IPS-NIHi11 (cell line): ENCODE measurements at places on chromosomes 13 and 19.

GRCh38 chr19:3145909-3146676, 10.3 kb downstream of the GNA15 start:
- no peak for DNase-seq

- no peak for DNase-seq
These were observed 85.7 kb upstream of the MBNL2 start for GRCh38 chr13:97136418-97136817.

GRCh38 chr19:21569494-21569865, 64.1 kb downstream of the ZNF429 start:
- DNase-seq: no peak

DNA sequence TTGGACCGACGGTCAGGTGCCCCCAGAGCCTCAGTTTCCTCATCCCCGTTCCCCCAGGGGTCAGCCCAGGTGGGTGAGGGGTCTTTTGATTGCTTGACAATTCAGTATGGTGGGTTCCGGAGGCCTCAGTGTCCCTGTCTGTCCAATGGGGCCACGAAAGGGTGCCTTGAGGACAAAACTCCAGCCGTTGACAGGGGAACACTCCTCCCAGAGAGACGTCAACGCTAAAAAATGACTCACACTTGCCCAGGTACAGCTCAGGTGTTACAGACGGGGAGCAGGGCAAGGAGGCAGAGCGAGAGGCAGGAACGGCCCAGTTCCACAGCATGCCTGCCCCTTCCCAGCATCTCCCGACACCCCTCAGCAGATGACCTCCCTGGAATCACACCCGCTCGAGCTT, 1.8 kb downstream of the TNFAIP8L1 start:
- no peak for DNase-seq

DNA sequence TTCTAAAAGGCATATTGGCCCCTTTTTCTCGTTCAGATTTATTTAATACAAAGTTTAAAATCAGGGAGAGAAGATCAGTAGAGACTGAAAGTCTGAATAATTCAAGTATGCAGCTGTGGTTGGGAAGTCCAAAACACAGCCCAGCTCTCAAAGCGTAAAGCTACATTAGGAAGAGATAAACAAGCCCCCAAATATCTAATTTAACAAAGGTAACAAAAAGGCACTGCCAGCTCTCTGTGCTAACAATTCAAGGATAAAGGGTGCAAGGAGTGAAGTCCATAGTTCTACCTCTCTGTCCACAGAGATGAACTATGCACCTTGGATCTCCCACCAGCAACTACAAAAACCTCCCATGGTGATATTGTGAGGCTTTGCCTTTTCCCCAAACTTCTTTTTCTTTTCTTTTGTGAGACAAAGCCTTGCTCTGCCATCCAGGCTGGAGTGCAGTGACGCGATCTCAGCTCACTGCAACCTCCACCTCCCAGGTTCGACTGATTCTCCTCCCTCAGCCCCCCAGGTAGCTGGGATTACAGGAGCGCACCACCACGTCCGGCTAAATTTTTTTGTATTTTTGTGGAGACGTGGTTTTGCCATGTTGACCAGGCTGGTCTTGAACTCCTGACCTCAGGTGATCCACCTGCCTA, 104.4 kb downstream of the LHFPL6 start:
- peak; percentile 33 for DNase-seq

- no peak for DNase-seq
These were observed 4.8 kb downstream of the TTYH1 start for GRCh38 chr19:54420068-54420382.
